ENCODE measurements at places on chromosomes 12 and 14.
A peak's percentile ranks its signal among the peaks of the same experiment; 100 is the strongest.

DNA sequence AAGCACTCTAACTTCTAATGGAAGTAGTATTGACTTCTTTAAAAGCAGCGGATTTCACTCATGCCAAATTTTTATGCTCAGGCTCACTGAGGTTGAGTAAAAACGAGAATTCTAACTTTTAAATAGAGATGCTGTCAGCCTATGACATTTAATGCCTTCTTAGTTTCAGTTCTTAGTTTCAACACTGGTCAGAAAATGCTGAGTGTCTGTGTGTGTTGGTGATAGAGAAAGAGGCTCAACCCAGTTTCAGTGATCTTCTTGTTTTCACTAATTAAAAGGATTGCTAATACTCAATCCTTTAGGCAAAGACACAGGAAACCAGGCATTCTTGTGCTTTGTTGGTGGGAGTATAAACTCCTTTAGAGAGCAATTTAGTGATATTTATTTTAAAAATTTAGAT lies 31.0 kb downstream of the PEBP1 start:
- DNase-seq, result no peak

DNA sequence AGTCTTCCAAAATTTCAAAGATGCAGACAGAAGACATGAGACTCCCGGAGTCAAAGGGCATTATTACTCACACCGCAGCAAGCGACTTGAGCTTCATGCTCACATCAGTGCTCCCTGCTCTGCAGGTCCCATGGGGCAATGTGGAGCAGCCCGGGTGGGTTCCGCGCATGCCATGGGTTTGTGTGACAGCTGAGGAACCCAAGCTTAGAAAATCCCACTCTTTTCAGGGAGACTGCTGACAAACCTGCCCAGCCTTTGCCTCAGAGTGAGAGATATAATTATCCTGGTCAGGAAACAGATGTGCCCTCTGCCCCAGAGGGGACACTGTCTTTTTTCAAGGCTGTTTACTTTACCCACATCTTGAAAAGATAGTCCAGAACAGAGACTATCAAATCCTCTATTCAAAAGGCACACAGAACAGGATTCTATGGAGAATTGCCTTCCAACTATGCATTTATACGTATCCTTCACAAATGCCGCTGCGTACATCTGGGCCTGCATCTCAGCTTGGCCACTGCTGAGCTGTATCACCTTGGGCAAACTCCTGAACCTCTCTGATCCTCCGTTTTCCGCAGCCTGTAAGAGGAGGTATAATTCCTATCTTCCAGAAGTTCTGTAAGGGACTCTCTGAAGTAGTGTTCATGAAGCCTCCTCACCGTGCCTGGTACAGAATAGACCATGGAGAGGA lies 16.0 kb downstream of the C14orf132 start:
- peak; percentile 77 for DNase-seq

DNA sequence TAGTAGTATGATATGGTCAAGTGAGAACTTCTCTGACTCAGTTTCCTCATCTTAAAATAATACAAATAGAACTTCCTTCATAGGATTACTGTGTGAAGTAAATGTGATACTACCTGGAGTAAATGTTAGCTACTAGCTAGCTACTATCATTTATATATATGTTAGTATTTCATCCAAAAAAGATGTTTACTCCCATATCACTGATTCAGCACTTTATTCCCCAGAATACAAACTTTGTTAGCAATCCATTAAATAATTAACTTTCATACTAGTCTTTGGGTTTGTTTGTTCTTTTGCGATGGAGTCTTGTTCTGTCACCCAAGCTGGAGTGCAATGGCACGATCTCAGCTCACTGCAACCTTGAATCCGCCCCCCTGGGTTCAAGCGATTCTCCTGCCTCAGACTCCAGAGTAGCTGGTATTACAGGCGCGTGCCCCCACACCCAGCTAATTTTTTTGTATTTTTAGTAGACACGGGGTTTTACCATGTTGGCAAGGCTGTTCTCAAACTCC lies 8.4 kb downstream of the SBNO1 start:
- DNase-seq, result no peak

DNA sequence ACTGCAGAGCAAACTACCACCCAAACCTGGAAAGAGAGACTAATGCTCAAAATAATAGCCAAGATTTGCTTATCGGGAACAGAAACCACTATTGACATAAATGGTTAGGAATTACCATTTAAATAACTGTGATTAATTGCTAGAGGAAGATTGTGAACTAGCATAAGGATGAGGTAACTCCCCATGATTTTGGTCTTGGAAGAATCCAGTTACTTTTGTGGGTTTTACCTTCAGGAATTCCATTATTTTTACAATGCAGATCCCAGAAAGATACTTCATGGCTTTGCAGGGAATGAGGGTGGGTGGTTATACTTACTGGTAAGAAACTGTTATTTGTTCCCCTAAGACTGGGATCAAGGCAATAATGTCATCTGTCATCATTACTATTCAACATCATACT lies 652.9 kb upstream of the FLRT2 start:
- no peak for DNase-seq

DNA sequence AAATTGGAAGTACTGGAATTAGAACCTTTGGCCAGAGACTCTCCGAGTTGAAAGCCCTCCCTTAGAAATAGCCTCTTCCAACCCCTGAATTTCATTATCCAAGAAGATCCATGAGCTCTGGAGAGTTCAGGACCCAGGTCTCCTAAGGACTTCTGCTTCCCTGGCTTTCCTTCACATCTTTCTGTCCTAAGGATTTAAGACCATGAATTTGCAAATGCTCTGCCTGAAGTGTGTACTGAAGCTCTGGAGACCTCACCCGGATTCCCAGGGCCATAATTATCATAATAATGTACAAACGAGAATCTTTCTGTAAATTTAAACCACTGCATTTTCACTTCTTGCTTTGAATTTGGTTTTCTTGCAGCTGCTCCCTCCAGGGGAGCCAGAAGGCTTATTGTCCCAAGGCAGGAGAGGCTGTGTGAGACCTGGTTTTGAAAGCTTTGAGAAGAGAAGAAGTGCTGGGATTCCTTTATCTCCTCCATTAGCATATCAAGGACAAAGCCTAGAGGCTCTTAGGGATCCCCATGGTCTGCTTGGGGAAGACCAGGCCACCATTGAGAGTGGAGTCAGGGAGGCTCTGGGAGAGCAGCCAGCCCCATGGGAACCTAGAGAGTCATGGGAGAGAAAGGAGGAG lies 41.1 kb downstream of the GLRX5 start:
- no peak for DNase-seq

DNA sequence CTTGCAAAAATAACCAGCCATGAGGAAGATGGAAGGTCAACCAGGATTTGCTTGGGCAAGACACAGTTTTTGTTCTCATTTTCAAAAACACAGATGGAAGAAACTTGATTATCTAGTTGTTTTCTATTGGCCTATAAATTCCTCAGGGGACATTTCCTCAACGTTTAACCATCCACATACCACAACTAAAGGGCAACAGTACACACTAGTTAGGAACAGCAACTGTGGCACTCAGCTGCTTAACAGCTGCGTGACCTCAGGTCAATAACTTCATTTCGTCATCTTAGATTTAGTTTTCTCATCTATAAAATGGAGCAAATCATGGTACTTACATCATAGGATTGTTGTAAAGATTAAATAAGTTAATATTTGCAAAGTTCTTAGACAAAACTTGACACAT lies 18.7 kb downstream of the SSTR1 start:
- no peak for DNase-seq

DNA sequence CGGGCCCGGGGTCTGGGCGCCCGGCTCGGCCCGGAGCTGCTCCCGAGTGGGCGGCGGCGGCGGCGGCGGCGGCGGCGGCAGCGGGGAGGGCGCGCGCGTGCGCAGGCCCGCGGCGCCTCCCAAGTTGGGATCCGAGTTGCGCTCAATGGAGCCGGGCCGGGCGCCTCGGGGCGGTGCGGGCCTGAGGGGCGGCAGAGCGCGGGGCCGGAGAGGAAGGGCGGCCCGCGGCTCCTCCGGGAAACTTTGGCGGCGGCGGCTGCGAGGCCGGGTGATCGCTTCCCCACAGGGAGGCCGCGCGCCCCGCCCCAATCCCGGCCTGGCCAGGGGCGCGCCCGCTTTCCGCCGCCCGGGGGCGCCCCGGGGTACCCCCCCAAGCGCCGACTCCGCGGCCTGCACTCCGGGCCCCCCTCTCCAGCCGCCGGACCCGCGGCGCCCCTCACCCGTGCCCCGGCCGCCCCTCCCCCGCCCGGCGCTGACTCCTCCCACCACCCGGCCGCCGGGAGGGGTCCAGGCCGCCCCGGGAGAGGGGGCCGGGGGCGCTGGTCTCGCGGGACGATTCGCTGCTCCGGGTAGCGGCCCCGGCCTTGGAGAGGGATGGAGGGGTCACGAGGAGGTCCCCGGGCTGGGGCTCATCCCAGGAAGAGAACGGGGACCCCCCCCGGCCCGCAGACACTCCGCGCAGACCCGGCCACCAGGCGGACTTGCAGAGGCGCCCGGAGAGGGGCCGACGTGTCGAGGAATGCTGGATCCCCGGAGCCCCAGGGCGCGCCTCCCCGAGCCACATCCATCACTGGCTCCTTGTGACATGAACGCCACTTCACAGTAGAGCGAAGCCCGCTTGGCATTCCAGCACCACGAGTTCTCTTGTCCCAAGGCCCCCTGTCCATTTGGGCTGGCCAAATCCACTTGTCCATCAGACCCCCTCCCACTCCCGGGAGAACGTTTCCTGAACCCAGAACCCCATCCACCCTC lies at the start of gene RILPL1:
RILPL1 (minus strand) TSS at position 48 of the 972 bp plus-strand sequence. CDS start 237 bp downstream, outside the sequence.
- DNase-seq, result peak; percentile 74

- no peak for DNase-seq
These were observed 84.9 kb downstream of the CCDC60 start for GRCh38 chr12:119419381-119419780.

DNA sequence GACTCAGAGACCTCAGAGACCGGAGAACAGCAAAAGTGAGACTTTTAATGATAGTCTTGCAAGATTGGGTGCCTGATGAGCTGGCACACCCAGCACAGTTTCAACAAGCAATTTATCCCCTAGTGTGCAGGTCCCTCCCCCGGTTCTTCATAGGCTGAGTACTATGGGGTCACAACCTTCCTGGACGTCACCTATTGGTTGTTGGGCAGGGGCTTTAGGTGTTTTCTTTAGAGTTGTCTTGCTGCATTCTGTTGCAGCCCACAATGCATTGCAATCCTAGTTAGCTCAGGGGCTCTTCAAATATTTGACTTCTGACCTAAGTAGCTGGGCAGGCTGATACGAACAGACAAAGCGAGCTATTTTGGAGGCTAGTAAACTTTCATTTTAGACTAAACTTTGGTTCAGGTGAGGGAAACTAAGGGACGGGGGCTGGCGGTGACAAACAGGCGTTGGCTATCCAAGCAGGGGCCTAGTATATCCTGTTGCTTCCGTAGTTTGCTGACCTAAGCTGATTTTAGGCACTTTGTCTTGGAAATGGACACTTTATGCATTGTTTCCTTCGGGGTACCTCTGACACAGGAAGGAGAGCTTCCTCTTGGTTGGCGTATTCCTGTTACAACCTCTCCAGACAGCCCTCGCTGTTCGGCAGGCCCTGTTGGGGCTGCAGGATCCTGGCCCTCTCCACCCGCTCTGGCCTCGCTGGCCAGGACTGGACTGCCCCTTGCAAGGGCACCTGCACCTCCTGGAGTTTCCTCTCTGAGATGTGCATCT lies 14.1 kb downstream of the SIVA1 start:
- DNase-seq, result no peak

- no peak for DNase-seq
These were observed 88.3 kb upstream of the ATP2B1 start for GRCh38 chr12:89796798-89797382.

DNA sequence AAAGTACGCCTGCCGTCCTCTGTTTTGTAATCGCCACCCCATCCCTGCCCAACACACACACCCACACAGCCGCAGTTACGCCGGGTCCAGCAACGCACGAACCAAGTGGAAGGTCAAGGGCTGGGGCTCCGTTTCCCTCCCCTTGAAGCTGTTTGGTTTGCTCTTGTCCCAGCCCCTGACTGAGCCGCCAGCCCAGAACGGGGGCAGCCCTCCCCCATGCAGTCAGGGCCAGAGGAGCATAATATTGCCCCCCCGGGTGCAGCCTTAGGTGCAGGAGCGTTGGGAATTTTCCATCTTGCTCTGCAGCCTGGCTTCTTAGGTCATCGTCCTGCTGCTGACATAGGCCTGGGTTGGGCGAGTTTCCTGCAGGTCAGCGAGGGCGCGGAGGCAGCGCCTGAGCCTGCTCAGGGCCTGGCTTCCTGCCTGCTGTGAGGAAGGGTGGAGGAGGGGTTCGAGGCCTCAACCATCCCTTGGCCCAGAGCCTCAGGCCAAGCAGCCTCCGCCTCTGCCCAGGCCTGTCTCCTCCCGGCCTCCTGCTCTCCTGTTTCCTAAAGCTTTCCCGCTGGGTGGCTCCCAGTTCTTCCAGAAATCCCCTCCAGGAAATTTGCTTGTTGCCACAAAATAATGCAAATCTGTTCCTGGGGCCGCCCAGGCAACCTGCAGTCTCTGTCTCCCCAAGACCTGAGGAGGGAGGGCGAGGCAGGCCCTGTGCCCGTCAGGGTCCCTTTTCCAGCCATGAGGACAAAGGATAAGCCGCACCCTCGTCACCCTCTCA lies 44.5 kb downstream of the PSMA6 start:
- peak; percentile 78 for DNase-seq

DNA sequence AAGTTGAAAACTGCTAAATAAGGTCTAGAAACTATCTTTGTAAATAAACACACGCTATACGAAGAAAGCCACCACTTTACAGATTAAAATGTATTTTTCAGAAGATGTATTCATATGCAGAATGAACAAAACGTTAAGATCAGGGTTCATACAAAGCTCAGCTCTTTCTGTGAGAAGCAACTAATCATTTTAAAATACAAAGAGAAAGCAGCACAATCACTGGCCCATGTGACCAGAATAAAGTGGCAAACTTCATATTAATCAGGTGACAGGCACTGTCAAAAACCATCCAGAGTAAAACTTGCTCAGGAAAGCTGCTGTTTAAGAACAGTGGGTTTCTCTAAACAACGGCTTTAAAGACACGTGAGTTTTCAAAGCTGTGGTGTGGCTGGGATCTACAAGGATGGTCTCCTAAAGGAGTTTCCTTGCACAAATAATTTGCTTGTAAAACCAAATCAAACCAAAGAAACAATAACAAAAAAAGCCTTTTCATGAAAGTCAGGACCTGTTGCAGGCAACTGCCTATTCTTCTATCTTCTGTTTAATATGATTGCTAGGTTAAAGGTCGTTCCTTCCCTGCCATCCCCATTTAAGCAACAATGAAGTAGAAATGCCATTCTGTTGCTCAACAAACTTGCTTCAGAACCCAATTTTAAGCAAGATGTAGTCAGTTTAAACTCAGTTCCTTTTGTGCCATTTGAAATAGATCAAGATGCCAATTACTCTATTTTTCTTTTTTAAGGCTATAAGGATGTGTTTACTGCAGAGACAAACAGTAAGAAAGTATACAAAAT lies 22.3 kb downstream of the SEL1L start:
- no peak for DNase-seq
